NCI-H1436 treated with DMSO at 0.1 percent for 48 hours (cell line): ENCODE measurements at places on chromosomes 3 and 15.

GRCh38 chr15:33104212-33104611, 90.3 kb downstream of the FMN1 start:
- no peak for DNase-seq

- DNase-seq, result peak; percentile 16
Observed at GRCh38 chr3:42226470-42227425, 39.2 kb downstream of the CCK start.

DNA sequence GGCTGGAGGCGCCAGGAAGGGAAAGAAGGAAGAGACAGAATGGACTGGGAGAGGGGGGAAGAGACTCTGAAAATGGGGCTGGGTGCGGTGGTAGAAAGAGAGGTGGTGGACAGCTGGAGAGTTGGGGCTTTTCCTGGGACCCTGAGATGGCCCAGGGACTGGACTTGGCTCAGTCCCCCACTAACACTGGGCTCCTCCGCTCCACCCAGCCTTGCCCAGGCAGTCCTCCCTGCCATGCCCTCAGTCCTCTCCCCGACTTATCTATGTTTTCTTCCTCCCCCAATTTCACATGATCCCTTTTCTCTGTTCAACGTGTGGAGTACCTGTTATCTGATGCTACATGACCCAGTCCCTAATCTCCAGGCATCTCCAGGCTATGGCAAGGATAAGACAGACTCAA, 6.3 kb upstream of the HCN4 start:
- no peak for DNase-seq

GRCh38 chr3:13963137-13963886, 83.4 kb upstream of the WNT7A start:
- no peak for DNase-seq

- DNase-seq, result no peak
Observed at GRCh38 chr3:195182470-195182795, 88.5 kb downstream of the XXYLT1 start.
